ENCODE measurements at places on chromosomes 2 and 18. TPM values are rescaled to one million over a fixed set of nuclear protein-coding genes. Genes with fewer than 3 reads are reported as not detected.
A peak's percentile ranks its signal among the peaks of the same experiment; 100 is the strongest.

- peak; percentile 2 for DNase-seq
Measured at GRCh38 chr2:53353135-53354114, 414.2 kb upstream of the CHAC2 start.

The PDCD1 gene
- not detected for polyA plus RNA-seq

The ANTXR1 gene
- polyA plus RNA-seq = 147 TPM

The KCNK3 gene
- polyA plus RNA-seq = 1.6 TPM

GRCh38 chr2:158060160-158060834 is 41.4 kb upstream of the UPP2 start:
- no peak for DNase-seq

DNA sequence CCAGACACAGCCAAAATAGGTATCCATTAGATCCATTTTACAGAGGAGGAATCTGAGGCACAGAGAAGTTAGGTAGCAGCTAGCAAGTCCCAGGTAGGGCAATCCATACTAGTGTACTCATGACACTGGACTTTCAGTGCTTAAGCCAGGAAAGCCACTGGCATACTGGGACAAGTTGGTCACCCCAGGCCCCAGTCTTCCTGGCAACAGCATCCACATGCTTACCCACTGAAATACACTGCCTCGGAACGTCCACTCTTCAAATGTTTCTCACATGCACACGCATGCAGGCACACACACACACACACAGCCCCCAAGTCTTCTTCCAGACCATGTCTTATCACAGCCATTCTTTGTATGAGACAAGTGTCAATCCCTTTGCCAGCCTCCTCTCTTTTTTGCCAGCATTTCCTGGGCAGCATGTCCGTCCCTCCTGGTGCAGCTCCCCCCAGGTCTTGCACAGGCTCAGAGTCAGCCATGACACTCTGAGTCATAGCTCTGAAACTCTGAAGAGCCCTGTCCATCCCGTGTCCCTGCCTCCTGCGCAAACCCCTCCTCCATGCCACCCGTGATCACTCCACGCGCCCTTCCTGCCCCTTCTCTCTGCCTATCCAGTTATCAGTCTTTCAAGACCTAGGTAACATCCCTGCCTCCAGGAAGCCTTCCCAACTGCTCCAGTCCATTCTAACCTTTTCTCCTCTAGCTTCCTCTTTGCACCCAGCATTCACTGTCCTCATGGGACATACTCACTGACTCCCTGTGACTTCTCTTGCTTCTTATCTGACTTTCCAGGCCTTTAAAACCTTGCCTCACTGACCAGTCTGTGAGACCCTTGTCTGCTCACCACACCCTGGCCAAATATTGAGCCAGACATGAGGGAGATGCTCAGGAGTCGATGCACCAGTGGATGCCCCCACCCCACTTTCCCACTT is 10.9 kb upstream of the TEX261 start:
- DNase-seq = no peak

DNA sequence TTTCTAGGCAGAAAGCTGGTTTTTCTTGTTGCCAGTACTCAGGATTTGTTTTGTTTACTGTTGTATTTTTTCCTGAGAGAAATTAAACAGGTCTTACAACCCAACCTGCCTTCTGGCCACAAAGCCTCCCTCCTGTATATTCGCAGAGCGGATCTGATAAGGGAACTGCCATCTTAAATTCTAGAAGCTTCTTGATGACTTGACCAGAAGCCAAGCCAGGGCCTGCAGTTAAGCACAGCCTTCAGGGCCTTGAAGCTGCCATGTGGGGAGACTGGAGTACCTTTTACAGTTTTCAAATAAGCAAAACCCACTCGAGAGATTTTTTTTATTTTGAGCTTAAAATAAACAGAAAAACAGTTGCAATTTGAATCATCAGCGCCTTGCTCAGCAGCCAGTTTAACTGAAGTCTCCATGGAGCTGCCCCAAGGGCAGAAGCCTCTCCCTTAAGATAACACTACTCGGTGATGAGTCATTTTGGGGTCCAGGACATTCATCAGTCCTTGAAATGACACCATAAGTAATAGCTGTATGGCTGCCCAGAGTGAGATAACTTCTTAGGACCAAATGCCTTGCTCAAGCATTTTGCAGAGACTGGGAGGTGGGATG is 51.5 kb upstream of the PHLPP1 start:
- no peak for DNase-seq

DNA sequence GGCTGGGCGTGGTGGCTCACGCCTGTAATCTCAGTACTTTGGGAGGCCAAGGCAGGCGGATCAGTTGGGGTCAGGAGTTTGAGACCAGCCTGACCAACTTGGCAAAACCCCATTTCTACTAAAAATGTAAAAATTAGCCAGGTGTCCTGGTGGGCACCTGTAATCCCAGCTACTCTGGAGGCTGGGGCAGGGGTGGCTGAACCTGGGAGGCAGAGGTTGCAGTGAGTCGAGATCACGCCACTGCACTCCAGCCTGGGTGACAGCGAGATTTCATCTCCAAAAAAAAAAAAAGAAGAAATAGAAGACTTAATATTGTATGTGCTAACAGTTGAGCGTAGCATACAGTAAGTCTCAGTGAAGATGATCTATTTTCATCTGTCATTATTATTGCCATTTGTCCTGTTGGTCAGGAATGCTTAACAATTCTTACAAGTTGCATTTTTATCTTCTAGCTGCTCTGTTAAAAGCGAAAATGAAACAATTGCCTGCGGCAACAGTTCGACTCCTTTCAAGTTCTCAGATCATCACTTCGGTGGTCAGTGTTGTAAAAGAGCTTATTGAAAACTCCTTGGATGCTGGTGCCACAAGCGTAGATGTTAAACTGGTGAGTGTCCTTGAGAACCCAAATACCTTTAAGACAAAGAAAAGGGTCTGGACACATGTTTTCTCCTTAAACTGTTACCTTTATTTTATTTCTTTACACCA is 7.2 kb downstream of the PMS1 start:
- DNase-seq = no peak

The MDH1B gene
- polyA plus RNA-seq = 0.30 TPM

The TUBA4B gene
- polyA plus RNA-seq = 0.15 TPM

- DNase-seq = peak; percentile 44
Measured at GRCh38 chr2:71190656-71191569, 36.0 kb downstream of the PAIP2B start.

GRCh38 chr2:218369330-218369729 is 12.7 kb downstream of the CATIP start:
- no peak for DNase-seq

DNA sequence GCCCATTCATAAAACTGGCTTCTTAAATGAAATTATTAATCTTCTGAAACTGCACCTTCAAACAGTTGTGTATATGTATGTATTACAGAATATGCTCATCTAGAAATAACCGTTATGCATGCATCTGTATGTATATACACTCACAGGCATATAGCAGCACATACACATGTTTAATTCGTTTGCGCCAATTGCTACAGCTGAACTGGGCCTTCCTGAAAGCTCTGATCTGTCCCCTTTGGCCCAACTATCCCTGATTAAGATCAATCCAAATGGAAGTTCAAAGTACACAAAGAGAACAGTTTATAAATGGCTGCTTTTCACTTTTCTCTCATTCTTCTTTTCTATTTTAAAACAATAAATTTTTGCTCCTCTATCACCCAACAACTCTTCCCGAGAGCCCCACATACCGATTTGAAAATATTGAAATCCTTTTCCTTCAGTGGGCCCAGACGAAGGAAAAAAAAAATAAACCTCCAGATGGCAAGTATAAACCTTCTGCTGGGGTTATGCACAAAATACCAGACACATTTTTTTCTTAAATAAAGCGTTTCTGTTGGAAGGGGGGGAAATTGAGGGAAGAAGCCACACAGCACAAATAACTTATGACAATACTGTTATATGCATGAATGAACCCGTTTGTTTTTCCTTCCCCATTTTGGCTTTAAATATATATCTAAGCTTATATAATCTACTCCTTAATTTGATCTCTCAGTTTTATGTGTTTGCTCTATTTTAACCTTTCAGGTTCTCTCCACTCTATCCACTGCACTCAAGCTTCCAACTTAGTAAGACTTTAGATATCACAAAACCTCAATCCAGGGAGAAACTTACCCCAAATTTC is 267.3 kb downstream of the TCF4 start:
- DNase-seq = no peak

DNA sequence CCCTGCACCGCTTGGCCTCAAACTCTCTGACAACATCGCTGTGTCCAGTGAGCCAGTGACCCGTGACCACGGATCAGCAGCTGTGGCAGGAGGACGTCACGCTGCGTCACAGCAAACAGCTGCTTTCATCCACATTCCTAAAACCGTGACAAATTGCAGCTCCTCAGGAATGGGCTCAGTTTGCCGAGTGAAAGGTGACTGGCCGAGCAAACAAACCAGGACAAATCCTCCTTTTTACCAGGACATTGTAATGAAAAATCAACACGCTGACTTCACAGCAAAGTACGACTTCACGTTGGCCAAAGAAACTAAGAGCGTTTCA is 57.6 kb downstream of the PXDN start:
- peak; percentile 63 for DNase-seq

The DCDC2C gene
- 0.59 TPM for polyA plus RNA-seq

GRCh38 chr2:209653134-209653533 is 118.5 kb upstream of the UNC80 start:
- DNase-seq = no peak

GRCh38 chr2:217108086-217108485 is 248.2 kb upstream of the TNP1 start:
- DNase-seq = no peak

GRCh38 chr2:131656816-131657633 is 129.3 kb downstream of the CCDC74A start:
- DNase-seq = no peak

The SIX3 gene
- polyA plus RNA-seq = not detected

DNA sequence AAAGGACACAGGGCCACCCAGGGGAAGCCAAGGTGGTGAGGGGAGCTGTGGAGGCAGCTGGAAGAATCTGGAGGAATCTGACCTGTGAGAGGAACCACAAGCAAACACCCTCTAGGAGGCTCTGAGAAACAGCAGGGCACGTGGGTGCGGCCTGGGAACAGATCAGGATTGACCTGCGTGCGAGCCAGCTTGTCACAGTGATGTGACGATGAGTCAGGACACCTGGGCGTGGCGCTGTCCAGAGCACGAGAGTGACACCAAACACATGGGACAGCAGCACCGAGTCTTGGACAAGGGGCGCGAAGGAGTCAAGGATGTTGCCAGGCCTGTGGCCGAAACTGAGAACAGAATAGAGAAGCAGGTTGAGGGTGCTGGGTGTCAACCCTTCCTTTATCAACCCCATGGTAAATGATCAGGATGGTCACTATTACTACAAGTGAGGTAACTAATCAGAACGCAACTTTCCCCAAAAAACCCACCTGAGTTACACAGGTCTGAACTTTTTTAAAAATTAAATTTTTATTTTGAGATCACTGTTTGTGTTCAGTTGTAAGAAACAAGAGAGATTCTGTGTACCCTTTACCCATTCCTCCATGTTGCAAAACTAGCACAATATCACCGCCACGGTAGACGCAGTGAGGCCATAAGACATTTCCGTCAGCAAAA is 637 bp upstream of the SFT2D3 start:
- DNase-seq = peak; percentile 22

GRCh38 chr2:98293931-98294687 is 52.1 kb upstream of the CNGA3 start:
- DNase-seq = no peak

GRCh38 chr2:27754831-27755230 is 16.7 kb upstream of the MRPL33 start:
- no peak for DNase-seq

DNA sequence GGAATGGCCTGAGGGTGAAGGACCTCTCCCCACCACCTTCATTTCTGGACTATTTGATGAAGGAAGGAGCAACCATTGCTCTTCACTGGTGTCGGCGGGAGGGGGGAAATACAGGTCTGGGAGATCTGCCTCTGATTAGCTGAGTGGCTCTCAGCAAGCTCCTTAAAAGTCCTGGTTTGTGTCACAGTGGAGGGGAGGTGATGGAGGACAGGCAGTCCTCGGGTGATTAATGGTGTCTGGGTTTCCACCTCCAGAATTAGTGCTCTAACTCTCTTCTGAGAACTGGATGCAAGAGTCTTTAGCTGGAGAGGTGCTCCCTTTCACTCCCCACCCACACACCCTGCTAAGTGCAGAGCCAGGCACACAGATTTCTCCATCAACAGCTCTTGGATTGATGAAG is 83.2 kb downstream of the TTC32 start:
- DNase-seq = no peak

The RGPD3 gene
- 0.26 TPM for polyA plus RNA-seq

- DNase-seq = peak; percentile 59
Measured at GRCh38 chr18:10142496-10143160, 228.8 kb downstream of the VAPA start.

DNA sequence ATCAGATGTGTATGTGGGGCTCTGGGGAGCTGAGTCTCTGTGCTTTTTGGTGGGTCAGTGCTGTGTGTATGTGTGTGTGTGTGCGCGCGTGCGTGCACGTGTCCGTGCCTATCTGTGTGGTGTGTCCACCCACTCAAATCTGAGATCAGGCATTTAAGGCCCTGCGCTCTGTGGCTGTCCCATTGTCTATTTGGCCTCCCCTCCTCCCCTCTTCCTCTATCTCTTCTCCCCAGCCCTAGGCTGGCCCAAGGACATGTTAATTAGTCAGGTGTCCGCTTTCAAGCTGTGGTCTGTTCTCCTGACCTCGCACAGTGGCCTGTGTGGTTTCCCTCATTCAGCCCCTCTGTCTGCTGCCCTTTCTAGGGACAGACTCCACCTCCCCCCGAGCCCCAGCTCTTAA is 136.4 kb downstream of the DYSF start:
- DNase-seq = no peak

The SDC1 gene
- 7.2 TPM for polyA plus RNA-seq

The DYNC1I2 gene
- polyA plus RNA-seq = 114 TPM

The APCDD1 gene
- 15.6 TPM for polyA plus RNA-seq

DNA sequence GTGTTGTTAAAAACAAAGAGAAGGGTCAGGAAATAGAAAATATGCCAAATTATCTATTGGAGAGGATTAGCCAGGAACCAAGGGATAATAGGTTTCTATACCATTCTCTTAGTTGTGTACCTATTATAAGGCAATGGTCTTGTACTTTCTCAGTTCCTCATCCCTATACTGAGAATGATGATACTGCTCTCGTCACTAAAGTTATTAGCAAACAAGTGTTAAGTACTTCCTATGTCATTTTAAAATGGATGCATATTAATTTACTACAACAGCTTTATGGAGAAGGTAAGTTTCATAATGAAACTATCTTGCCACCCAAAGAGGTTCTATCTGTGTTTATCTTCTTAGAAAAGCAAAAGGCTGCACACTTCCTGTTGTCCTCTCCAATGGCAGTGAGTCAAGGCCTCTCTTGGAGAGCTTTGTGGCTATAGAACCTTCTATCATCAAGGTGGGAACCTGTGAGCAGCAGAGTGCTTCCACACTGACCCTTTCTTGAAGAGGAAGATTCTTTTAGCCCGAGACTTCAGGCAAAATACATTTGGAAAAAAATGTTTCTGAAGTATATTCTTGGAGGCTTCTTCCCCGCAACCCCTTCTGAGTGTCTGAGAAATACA is 460.7 kb upstream of the FANCL start:
- DNase-seq = no peak

All from muscle of back (tissue), 13 donors.